Stimulated activated naive CD8-positive, alpha-beta T cell treated with anti-CD3 and anti-CD28 coated beads, Interleukin-15, amount 100 ng/mL, for 72 hours (primary cell): ENCODE measurements at places on chromosomes 12 and 14.

GRCh38 chr14:68669111-68669511, 123.8 kb downstream of the ZFP36L1 start:
- no peak for DNase-seq

DNA sequence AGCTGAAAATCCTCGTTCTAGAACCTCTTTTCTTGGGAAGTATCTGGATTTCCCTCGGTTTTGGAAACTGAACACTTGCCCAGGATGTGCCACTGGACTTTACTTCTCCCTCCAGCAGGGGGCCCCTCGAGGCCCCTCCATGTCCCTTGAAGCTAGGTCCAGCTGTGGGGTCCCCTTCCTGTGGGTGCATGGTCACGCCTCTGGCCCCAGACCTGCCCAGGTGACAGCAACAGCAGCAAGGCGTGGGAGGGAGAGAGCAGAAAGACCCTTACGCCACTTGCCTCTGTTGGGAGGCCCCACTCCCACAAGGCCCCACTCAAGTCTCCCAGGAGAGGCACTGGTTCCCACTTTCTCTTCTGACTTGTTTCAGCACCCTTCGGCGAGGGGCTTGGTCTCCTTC, 3.1 kb downstream of the SLC25A29 start:
- DNase-seq, result no peak

DNA sequence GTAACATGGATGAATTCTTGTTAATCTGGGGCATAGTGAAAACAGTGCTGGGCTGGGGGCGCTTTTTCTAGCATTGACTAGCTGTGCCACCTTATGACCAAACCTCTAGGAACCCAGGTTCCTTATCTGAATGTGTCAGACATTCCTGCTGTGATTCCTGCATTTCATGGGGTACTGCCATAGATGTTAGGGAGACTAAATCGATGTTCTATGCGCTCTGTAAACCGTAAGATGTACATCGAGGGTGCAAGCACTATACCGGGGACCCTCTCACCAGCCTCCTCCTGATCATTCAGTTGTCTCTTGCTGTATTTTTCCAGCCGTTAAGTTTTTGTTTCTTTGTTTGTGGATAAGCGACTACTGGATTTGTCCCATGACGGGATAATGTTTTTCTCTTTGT, 170.9 kb upstream of the PARP11 start:
- no peak for DNase-seq

- DNase-seq, result peak; percentile 29
Observed at GRCh38 chr14:81471062-81471461, 62.6 kb downstream of the SEL1L start.

DNA sequence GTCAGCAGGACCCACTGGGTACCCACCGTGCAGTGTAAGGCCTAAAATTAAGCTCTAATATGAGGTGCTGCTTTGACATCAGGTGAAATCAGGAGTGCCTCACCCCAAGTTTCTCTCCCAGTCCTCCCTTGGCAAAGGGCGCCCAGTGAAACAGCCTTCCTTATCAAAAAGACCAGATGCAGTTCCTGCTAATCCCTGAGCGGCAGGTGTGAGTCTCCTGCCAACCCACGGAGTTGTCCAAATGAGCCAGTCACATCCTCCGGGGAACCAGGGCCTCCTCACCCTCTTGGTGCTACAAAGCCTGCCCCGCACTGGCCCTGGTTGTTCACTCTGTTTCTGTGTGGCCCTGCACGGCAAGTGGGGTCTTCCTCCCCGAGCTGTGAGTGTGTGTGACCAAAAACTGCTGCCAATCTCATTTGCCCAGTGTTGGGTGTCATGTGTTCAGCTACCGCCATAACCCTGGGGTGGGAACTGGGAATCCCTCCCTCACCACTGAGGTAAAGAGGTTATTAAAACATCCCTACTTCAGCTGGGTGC, 20.2 kb upstream of the P2RX4 start:
- no peak for DNase-seq

DNA sequence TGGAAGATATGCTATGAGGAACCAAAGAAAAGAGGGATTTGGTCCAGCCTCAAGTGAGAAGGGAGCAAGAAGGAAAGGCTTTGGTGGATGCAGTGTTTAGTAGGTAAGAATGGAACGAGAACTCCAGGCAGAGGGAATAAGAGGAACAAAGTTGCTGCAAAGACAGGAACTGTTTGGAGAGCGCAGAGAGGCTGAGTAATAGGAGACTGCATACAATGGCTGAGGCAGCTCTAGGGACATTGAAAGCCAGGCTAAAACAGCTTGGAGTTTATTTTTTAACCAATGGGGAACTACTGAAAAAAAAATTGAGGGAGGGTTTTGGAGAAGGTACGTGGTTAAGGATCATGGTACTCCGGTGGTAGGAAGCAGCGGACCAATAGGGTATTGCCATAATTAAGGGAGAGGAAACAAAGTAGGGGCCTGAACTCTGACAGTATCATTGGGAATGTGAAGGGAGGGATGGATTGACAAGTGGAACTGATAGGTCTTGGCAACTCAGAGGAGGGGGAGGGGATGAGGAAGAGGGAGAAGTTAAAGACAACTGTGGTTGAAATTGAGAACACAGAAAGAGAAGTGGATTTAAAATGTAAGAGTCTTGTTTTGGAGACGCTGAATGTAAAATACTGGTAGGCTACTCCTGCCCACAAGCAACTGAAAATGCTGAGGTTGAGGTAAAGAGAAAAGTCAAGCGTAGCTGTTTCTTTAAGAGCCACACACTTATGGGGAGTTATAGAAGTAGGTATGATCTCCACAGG, 4.8 kb downstream of the ASCL4 start:
- no peak for DNase-seq

DNA sequence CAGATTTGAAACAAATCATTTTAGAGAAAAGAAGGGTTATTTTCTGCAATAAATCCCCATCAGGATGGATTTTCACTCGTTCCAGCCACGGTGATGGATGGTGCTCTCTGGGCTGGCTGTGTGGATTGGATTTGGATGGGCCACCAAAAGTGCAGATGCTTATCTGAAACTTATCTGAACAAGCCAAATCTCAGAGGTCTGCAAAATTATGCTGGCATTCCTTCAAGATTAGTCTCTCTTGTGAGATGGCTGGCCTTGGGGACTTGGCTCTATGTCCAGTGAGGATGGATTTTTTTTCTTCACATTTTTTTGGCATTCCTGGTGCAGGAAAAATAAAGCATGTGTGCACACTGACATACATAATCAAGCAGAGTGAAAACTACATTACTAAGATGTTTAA, 341.9 kb downstream of the GXYLT1 start:
- DNase-seq, result no peak

DNA sequence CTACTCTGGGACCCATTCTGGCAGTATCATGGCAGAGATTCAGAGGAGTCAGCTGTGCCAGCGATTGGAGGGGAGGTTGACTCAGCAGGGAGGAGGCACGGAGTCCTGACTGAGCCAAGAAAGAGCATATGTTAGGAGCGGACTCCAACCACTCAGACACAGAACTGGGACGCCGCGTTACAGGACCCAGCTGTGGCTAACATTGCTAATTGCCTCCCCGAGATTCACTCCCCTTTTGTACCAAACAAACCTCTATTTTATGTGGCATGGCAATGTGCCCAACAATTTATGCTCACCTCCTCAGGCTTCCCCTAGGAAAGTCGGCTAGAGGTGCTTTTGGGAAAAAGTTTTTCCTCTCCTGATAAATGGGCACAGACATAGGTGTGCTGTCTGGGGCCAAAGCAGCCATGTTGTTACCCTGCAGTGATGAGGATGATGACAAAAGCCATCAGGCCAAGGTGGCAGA, 15.2 kb upstream of the CLIP1 start:
- no peak for DNase-seq

DNA sequence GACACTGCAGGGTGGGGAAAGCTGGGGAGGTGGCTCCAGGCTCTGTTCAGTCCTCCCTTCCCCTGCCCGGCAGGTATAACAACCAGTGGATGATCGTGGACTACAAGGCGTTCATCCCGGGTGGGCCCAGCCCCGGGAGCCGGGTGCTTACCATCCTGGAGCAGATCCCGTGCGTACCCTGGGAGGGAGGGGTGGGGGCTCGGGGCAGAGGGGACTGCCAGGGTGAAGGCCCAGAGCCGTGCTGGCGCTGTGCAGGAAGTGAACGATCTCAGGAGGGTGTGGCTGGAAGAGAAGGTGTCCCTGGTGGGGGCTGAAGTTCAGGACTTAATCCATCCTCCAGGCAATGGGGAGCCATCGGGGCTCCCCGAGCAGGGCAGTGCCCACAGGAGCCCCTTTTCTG, 18.9 kb downstream of the SDS start:
- DNase-seq, result no peak

DNA sequence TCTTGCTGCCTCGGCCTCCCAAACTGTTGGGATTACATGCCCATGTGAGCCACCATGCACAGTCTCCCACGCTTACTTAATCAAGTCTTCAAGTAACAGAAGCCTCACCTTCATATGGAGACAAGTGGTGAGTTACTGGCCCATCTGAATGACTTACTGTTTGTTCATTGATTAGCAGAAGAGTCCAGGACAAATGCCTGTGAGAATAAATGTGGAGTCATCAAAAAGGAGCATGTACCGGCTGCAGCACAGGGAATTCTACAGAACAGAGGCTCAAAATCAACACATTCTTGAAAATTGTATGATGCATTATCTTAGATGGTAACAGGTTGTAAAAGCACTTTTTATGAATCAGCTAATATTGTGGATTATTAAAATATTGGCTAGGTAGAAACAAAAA, 72.5 kb upstream of the FERMT2 start:
- DNase-seq, result no peak

DNA sequence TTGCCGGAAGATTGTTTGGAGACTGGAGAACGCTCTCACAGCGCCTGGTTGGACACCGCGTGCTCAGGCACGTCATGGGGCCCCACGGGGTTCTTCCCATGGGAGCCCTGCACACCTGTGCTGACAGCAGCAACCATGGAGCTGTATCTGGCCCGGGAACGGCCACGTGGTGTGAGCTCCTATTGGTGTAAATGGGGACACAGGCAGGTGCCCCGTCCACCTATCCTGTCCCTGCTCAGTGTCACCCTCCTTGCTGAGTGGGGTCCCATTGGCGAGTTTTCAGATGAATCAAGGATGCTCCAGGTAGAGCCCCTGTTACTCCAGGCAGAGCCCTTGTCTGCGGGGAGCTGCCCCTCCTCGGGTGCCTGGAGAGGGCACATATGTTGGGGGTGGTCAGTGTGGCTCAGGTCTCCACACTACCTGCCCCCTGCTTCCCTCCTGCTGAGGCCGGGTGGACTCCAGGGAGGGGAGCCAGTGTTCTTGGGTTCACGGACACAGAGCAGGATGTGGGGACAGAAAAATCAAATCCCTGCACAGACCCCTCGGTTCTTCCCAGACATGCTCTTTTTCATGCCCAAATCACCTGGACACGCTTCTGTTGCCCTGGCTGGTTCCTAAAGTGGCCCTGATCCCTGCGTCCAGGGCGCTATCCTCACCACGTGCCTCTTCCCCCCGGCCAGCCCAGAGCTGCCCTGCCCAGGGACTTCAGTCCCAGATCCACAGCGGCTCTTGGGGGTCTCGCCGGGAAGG, 250.1 kb downstream of the ADGRD1 start:
- DNase-seq, result no peak

DNA sequence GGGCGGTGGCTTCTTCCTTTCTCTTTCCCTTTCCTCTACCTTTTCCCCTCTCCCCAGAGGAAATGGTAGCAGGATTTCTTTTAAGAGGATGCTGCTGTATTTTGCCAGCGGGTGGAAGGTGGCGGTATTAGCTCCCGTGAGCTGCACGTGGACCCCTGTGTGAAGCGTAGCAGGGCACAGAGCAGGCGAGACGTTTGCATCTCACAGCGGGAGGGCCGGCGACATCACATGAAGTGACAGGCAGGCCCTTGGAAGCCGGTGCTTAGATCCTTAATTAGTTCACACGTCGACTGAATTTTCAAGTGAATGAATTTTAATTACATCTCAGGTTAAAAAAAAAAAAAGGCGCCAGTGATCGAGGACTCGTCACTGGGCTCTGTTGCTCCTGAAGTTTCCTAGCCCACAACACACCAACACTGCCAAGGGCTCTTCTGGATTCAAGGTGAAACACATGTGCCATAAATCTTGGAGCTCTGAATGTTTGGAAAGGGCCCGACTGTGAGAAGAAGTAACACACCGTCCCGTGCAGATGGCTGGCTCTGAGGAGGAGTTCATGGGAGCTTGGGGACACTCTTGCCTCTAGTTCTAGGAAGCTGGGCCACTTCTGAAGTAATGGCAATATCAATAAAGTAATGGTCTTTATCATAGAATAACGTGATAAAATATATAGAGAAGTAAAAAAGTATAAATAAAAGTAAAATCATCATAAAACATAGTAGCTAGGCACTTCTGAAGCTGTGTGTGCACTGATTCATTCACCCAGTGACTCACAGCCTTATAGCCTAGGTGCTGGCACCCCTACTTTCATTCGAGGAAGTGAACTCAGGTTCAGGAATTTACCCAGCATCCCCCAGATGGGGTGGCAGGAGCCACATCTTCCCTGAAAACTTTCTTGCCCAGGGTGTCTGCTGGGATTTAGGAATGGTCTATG, 75.3 kb downstream of the AACS start:
- DNase-seq, result no peak

DNA sequence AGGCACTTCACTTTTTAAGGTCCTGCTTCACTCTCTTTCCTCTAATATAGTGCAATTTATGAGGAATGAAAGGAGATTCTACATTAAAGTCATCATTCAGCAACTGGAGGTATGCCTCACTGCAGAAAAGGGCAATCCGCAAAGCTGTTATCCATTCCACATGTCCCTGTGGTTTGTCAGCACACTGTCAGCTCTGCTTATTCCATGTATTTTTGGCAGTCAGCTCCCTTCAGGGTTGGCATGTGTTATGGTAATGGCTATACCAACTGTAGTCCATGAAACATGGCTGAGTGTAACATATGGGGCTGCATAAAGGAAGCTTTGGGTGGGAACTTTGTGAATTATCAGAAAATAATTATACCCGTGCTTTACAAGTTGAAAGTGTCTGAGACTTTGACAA, 154.1 kb downstream of the GALC start:
- no peak for DNase-seq

DNA sequence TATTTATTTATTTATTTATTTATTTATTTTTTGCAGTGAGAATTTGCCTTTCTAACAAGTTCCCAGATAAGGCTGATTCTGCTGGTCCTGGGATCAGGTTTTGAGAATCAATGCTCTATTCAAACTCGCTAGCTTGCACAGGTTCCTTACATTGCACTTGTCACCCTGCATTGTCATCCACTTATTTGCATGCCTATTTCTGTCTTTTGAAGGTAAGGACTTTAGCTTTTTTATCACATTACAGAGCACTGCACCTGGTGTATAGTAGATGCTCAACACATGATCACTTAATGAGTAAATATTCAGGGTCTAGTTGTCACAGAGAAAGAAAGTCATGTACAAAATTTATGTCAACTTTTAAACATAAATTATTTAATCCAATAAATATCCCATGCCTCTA, 219.7 kb upstream of the BTG1 start:
- no peak for DNase-seq

DNA sequence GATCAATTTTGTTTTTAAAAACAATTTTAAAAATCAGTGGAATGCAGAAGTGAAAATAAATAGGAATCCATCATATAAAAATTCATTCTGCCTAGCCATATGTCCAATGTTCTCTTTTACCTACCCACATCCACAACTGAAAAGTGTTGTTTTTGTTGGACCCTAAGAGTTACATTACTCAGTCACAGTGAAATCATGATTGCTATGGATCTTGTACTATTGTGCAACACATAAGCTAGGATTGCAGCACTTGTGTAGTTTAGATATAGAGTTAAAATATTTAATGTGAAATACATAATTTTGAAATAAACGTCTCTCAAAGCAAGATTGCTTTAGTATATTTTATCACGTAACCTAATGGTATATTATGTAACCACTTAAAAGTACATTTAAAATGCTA, 213.3 kb upstream of the CLEC14A start:
- DNase-seq, result no peak
